ENCODE measurements at places on chromosomes 11 and 22. TPM values are rescaled to one million over a fixed set of nuclear protein-coding genes. Genes with fewer than 3 reads are reported as not detected.
A peak's percentile ranks its signal among the peaks of the same experiment; 100 is the strongest.

DNA sequence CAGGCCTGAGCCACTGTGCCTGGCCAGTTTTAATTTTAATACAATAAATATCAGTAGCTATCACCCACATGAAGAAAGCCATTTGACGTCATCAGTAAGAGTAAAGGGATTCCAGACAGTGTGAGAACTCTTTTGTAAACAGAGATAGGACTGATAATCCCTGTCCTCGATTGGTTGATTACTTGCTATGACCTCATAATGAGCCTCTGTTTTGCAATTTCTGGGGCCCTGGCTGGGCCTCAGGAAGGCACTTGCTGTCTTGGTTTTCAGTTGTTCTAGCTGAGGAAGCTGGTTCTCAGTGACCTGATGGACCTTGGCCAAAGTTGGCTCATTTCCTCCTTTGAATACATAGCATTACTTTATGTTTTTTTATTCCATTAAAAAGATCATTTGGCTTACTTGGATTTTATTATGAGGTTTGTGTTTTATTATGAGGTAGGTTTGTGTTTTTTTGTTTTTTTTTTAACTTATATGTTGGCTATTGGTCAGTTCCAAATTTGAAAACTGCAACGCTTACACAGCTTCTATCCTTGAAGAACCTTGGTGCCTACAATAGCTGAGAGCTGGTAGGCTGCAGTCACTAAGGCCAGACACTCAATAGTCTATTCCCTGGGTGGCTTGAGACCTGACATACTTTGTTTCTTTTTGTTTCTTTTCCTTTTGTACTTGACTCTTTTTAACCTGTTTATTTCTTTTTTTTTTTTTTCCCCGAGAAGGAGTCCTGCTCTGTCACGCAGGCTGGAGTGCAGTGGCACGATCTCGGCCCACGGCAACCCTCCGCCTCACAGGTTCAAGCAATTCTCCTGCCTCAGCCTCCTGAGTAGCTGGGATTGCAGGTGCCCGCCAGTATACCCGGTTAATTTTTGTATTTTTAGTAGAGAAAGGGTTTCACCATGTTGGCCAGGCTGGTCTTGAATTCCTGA is 20.0 kb downstream of the MARK2 start:
- no peak for DNase-seq
- H3K36me3 ChIP-seq: peaks cover 8% of the 10 kb centered on the region
- H3K27me3 ChIP-seq: no peaks in the 10 kb centered on the region
- 0 out of 2 replicates have a peak, but pooled peaks cover 3% of the 10 kb centered on the region for H3K4me1 ChIP-seq
- H3K4me3 ChIP-seq: no peak overlapping the region
- no peak overlapping the region for H3K27ac ChIP-seq

DNA sequence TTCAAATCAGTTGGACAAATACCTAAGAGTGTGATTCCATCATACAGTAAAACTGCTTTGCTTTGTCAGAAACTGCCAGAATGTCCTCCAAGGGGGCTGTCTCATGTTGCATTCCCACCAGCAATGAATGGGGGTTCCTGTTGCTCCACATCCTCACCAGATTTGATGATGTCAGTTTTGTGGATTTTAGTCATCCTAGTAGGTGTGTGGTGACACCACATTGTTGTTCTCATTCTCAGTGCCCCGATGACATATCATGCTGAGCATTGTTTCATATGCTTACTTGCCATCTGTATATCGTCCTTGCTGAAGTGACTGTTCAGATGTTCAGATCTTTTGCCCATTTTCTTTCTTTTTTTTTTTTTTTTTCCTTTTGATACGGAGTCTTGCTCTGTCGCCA is 37.0 kb downstream of the CDPF1 start:
- no peak overlapping the region for H3K27ac ChIP-seq
- H3K4me3 ChIP-seq: no peak overlapping the region
- DNase-seq: no peak
- no peaks in the 10 kb centered on the region for H3K4me1 ChIP-seq
- peaks cover 9% of the 10 kb centered on the region for H3K36me3 ChIP-seq
- no peaks in the 10 kb centered on the region for H3K27me3 ChIP-seq

- no peaks in the 10 kb centered on the region for H3K36me3 ChIP-seq
- H3K27me3 ChIP-seq: no peaks in the 10 kb centered on the region
- H3K4me3 ChIP-seq: no peak overlapping the region
- no peaks in the 10 kb centered on the region for H3K4me1 ChIP-seq
Measured at GRCh38 chr11:15800111-15800800, 556.1 kb downstream of the SOX6 start.

Gene USP2
- 0.13 TPM for total RNA-seq

- no peaks in the 10 kb centered on the region for H3K4me1 ChIP-seq
- DNase-seq: no peak
- no peak overlapping the region for H3K27ac ChIP-seq
- H3K4me3 ChIP-seq: no peak overlapping the region
- H3K36me3 ChIP-seq: no peaks in the 10 kb centered on the region
Measured at GRCh38 chr22:49561976-49562375, 265.7 kb downstream of the BRD1 start.

GRCh38 chr11:116499396-116500003 is 273.3 kb downstream of the BUD13 start:
- H3K4me3 ChIP-seq: no peak overlapping the region
- DNase-seq: no peak
- H3K36me3 ChIP-seq: no peaks in the 10 kb centered on the region
- no peaks in the 10 kb centered on the region for H3K4me1 ChIP-seq
- H3K27ac ChIP-seq: no peak overlapping the region

GRCh38 chr22:44701824-44702478 is at the start of gene PRR5:
PRR5 (plus strand) TSS chr22:44702204; CDS start chr22:44702475, 271 bp downstream.
- no peaks in the 10 kb centered on the region for H3K36me3 ChIP-seq
- peaks cover 8% of the 10 kb centered on the region for H3K27me3 ChIP-seq
- peak within 1 kb of the TSS; percentile 50 for H3K4me3 ChIP-seq
- no peak within 1 kb of the TSS for H3K27ac ChIP-seq

Gene OR51B4
- not detected for total RNA-seq

DNA sequence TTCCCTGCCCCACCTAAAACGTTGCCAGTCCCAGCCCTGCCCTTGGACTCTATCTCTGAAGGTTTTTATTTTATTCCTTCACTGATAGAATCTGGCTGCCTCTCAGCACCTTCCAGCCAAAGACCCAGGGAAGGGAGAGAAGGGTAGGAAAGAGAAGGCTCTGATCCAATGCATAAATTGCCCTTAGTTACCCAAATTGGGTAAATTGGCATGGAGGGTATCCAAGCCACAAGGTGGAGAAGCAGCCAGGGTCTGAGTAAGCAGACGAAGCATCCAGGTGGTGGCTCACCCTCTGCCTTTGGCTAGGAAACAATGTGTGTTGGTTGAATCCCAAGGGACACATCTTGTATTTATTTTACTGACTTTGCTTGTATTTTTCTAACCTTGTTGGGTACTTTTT is 89.0 kb downstream of the FEZ1 start:
- H3K27me3 ChIP-seq: peaks cover 8% of the 10 kb centered on the region
- DNase-seq: no peak
- no peaks in the 10 kb centered on the region for H3K36me3 ChIP-seq
- no peak overlapping the region for H3K4me3 ChIP-seq
- no peaks in the 10 kb centered on the region for H3K4me1 ChIP-seq

GRCh38 chr11:117855912-117856651 is 20.4 kb downstream of the FXYD6 start:
- H3K27ac ChIP-seq: no peak overlapping the region
- H3K4me1 ChIP-seq: no peaks in the 10 kb centered on the region
- no peak for DNase-seq
- no peaks in the 10 kb centered on the region for H3K27me3 ChIP-seq
- H3K4me3 ChIP-seq: no peak overlapping the region
- no peaks in the 10 kb centered on the region for H3K36me3 ChIP-seq

DNA sequence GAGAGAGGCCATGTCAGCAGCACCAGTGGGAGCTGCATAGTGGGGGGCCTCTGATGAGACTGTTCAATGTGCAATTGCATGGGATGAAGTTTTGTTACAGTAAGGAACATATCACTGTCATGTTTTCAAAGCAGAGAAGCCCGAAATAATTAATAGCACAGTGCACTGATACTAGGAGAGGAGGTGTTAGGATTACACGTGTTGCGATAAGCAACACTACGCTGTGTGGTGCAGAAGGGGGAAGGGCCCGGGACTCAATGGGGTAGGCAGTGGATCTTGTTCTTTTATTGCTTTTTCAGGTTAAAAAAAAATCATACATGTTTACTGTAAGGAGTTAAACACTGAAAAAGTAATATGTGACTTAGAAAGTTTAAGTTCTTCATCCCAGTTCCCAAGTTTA is 29.2 kb downstream of the TCIRG1 start:
- no peak overlapping the region for H3K27ac ChIP-seq
- H3K27me3 ChIP-seq: no peaks in the 10 kb centered on the region
- H3K4me3 ChIP-seq: no peak overlapping the region
- DNase-seq: no peak
- H3K4me1 ChIP-seq: no peaks in the 10 kb centered on the region

- no peaks in the 10 kb centered on the region for H3K4me1 ChIP-seq
- H3K36me3 ChIP-seq: no peaks in the 10 kb centered on the region
- H3K27me3 ChIP-seq: no peaks in the 10 kb centered on the region
- no peak overlapping the region for H3K27ac ChIP-seq
- DNase-seq: no peak
- no peak overlapping the region for H3K4me3 ChIP-seq
Measured at GRCh38 chr22:44348971-44349560, 36.3 kb upstream of the SHISAL1 start.

- H3K4me3 ChIP-seq: no peak overlapping the region
- no peaks in the 10 kb centered on the region for H3K27me3 ChIP-seq
- H3K27ac ChIP-seq: no peak overlapping the region
- no peak for DNase-seq
- no peaks in the 10 kb centered on the region for H3K4me1 ChIP-seq
Measured at GRCh38 chr11:126202646-126203359, 8.6 kb downstream of the RPUSD4 start.

GRCh38 chr11:14315130-14315529 is 43.9 kb downstream of the RRAS2 start:
- H3K36me3 ChIP-seq: no peaks in the 10 kb centered on the region
- peak overlapping the region; percentile 74 for H3K27ac ChIP-seq
- no peak for DNase-seq
- peaks cover 52% of the 10 kb centered on the region for H3K4me1 ChIP-seq
- H3K27me3 ChIP-seq: no peaks in the 10 kb centered on the region

Gene SCGB1C1
- not detected for total RNA-seq

- DNase-seq: no peak
- H3K4me3 ChIP-seq: no peak overlapping the region
- H3K4me1 ChIP-seq: no peaks in the 10 kb centered on the region
- no peaks in the 10 kb centered on the region for H3K36me3 ChIP-seq
- H3K27ac ChIP-seq: no peak overlapping the region
Measured at GRCh38 chr11:120780239-120780638, 243.7 kb upstream of the TBCEL start.

GRCh38 chr11:71428861-71429435 is 19.2 kb downstream of the DHCR7 start:
- H3K27ac ChIP-seq: no peak overlapping the region
- no peaks in the 10 kb centered on the region for H3K27me3 ChIP-seq
- no peak for DNase-seq
- H3K4me3 ChIP-seq: no peak overlapping the region

DNA sequence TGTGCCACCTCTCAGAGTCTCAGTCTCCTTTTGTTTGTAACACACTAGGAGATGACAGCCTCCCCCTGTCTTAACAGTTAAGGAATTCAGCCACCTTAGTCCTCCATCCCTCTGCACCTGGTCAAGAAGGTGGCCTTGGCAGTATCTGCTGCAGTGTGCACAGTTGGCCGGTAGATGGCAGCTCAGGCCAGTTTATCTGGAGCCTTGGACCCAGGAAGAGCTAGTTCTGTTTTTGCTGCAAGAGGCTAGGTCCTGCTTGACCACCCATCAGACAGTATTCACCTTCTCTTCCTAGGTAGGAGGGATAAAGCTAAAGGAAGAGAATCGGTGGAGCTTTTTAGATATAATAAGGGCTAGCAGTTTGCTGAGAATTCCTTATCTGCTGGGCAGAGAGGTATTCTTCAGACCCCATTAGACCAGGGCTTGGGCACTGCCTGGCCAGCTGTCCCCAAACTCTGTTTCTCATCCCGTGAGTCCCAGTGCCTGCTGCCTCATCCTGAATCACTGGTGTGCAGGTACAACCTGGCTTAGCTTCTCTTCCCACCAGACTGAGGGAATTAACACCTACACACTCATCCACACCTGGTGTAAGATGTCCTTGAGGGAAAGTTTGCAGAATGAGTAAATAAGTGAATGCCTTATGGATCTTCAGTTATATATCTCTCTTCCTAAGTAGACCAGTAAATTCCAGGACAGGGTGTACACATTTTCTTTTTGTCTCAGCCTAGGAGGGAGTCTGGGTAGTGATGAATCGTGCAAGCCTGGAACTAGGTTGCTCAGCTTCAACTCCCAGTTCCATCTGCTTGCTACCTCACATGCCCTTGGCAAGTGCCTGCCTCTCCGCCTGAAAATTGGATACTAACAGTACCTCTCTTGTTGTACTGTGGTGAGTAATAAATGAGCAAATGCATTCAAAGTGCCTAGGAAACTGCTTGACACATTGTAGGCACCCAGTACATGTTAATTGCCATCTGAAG is 70.8 kb upstream of the NARS2 start:
- H3K4me3 ChIP-seq: no peak overlapping the region
- H3K27me3 ChIP-seq: peaks cover 6% of the 10 kb centered on the region
- no peaks in the 10 kb centered on the region for H3K36me3 ChIP-seq
- DNase-seq: peak; percentile 35

Gene ANO5
- total RNA-seq: 6.1 TPM

Gene OR10A5
- not detected for total RNA-seq

DNA sequence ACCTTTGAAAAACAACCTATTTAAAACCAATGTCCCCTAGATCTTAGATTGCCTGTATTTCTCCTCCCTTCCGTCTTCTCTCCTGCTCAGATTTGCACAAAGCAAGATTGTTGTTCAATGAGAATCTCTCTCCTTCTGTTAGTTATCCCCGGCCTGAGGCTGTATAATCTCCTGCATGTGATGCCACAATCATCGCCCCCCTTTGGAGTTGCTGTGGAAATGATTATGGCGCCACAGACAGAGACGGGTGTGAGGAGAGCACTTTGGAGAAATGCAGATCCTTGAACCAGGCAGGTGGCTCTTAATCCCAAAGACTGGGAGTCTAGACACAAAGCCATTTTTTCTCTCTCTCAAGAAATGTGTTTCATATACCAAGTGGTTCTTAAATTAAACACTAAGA is 941.3 kb downstream of the OPCML start:
- DNase-seq: no peak
- H3K27ac ChIP-seq: no peak overlapping the region
- no peaks in the 10 kb centered on the region for H3K36me3 ChIP-seq

Gene SLC17A6
- not detected for total RNA-seq

DNA sequence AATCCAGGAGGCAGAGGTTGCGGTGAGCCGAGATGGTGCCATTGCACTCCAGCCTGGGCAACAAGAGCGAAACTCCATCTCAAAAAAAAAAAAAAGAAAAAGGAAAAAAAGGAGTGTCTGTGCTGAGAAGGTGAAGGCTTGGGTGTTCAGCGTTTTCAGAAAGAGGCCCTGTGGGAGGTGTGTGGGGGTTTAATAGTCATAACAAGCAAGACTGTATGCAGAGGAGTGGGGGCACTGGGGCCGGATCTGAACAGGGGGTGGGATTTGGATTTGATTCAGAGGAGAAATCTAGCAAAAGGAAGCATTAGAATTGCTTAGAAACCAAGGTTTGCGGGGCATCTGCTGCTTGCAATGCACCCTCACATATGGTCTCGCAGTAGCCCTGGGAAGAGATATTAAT is 136.0 kb downstream of the FEZ1 start:
- no peak overlapping the region for H3K4me3 ChIP-seq
- no peaks in the 10 kb centered on the region for H3K4me1 ChIP-seq
- no peaks in the 10 kb centered on the region for H3K27me3 ChIP-seq
- no peak for DNase-seq

Gene MS4A3
- total RNA-seq: not detected

Gene RAB3IL1
- not detected for total RNA-seq
